ENCODE measurements at places on chromosomes 7 and 10.
A peak's percentile ranks its signal among the peaks of the same experiment; 100 is the strongest.

GRCh38 chr10:34475274-34475646 lies 339.8 kb downstream of the PARD3 start:
- DNase-seq, result no peak

- DNase-seq, result peak; percentile 90
Measured at GRCh38 chr7:47474937-47475879, 106.7 kb downstream of the TNS3 start.

GRCh38 chr7:40551685-40552576 lies 417.1 kb downstream of the SUGCT start:
- no peak for DNase-seq

GRCh38 chr7:107694386-107694785 lies 33.8 kb downstream of the SLC26A4 start:
- DNase-seq, result no peak

- DNase-seq, result no peak
Measured at GRCh38 chr7:80443325-80443724, 68.5 kb downstream of the GNAT3 start.

- DNase-seq, result peak; percentile 41
Measured at GRCh38 chr7:66013938-66014337, 31.9 kb upstream of the GUSB start.

DNA sequence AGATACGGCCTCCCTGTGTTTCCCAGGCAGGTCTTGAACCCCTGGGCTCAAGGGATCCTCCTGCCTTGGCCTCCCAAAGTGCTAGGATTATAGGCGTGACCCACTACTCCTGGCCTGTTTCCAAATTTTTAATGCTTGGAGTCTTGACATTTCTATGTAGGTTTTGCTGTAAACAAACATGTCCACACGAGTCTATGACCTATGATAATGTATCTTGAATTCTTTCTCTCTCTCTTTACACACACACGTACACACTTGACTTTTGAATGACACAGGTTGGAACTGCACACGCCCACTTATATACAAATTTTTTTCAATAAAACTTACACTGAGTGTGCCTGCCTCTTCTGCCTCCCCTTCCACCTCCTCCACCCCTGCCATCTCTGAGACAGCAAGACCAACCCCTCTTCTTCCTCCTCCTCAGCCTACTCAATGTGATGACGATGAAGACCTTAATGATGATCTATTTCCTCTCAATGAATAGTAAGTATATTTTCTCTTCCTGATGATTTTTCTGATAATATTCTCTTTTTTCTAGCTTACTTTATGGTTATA lies 44.1 kb upstream of the LAMB1 start:
- no peak for DNase-seq

GRCh38 chr10:15166325-15166724 lies 2.2 kb downstream of the NMT2 start:
- no peak for DNase-seq

- DNase-seq, result no peak
Measured at GRCh38 chr10:127579640-127580039, 30.5 kb downstream of the NPS start.

DNA sequence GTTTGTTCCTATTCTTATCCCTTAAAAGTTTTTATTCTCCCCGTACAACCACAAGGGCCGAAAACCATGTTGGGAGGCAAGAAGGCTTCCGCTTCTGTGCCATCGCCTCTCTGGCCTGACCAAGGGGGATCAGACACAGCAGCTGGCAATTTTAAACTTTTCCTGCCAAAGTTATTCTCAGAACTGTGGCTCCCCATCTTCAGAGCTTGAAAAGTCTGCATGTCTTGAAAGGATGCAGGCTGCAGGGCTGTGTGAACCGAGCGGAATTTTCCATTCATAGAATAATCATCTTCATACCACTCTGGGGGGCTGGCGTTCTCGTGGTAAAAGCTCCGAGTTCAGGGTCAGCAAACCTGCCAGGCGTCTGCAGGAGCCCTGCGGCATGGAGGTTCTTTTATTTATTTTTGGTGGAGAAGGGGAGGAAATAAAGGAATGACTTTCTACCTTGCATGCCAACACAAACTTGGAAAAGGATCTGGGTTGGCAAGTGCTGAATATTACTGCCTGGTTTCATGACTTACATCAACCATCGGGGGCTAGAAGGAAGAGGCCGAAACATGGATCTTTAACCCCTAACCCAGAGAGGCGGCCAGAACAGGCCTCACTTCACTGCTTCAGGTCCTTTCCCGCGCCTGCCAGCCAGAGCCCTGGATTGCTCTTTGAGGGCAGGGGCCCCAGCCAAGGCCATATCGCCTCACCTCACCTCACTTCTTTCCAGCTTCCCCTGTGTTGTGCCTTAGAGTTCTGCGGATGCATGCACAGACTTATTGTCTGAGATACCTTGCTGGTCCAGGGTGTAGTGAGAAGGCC lies 3.0 kb upstream of the NANOS1 start:
- DNase-seq, result no peak

DNA sequence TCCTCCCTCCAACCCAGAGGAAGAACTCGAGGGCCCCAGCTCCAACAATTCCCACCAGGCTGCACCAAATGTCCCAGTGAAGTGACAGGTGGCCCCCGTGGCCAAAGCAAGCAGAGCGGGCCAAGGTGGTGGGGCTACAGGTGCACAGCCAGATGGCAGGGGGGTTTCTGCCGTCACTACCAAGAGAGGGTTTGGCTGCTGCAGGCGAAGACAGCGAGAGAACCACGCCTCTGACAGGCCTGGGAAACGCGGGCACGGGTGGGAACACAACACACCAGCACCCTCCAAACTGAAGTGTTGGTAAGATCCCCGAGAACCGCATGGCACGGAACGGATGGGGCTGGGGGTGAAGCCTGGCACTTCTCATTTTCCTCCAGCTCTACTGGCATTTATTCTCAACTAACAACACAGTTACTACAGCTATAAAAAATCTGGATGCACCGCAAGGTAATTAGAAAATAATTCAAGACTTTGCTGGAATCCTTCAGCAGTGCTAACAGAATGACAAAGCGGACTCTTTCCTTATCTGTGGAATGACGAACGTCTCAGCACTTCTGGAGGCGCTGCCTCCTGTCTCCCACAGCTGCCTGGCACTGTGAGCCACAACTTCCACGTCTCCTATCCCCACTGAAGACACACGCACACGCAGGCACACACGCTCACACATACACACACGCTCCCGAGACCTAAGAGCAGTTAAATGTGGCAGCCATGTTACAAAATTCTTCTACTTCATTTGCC lies 167.9 kb downstream of the TCERG1L start:
- DNase-seq, result no peak

DNA sequence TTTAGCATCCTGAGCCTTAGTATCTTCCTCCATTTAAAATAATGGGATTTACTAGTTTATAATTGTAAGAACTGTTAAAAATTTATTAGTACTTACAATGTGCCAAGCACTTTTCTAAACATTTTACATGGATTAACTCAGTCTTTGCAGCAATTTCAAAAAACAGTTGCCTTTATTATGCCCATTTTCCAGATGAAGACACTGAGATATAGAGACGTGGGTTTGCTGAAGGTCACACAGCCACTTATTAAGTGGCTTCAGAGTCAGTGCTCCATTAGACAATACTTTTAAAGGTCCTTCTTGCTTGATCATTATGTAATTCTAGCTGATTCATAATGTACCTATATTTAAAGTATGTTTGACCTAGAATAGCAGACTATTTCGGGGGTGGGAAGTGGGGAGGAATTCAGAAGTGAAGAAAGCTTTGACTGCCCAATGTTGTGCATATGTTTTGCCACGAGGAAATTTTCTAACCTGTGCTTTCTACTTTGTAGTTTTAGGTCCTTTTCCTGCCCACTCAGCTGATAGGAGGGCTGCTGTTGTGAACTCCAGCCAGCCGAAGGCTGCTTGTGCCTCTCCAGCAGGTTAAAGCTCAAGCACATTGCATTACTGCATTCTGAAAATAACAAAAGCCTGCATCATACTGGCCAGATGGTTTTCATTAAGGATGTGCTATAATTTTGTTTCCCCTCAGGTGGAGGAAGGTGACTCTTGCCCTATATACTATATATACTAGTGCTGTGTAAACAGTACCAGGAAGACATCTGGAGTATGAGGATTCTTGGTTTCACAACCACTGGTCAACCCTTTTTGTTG lies 4.3 kb downstream of the PLEKHA8 start:
- DNase-seq, result no peak

DNA sequence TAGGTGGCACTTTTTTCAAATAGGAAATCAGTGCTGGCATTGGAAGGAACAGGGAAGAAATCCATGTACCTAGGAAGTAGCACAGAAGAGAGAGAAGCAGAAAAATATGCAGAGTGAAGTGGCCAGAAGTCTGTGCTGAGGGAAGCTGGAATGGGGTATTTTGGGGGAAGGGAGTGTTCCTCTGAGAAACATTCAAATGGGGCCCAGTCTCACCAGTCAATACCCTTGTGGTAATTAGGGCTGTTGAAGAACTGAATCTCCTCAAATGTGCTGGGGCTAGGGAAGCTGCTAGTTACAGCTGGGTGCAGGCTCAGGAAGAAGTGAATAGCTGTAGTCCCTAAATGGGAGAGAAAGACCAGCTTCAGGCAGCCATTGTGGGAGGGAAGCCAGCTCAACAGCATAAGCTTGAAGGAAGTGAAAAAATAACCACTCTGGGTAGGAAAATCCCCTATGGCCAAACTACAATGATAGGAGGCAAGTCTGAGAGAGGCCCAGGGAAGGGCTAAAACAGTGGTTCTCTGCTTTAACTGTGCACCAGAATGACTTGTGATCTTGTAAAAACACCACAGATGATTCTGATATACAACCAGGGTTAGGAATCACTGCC lies 7.6 kb downstream of the NDST2 start:
- no peak for DNase-seq

DNA sequence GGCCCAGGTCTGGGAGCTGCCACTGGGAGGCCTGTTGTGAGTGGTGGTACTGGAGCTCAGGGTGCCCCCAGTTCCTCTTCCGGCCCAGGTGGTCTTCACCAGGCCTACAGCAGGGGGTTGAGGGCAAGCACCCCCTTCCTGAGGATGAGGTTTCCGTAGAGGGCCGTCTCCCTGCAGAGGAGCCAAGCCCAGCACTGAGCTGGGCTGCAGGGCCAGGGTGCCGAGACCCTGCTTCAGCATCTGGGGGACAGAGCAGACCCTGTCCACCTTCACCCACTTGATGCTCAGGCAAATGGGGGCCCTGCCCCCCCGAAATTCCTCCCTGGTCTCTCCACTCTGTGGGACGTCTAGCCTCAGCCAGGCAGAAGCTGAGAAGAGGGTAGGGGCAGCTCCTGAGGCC lies 2.6 kb downstream of the FUOM start:
- no peak for DNase-seq

- no peak for DNase-seq
Measured at GRCh38 chr7:78178319-78178718, 379.7 kb downstream of the PHTF2 start.

DNA sequence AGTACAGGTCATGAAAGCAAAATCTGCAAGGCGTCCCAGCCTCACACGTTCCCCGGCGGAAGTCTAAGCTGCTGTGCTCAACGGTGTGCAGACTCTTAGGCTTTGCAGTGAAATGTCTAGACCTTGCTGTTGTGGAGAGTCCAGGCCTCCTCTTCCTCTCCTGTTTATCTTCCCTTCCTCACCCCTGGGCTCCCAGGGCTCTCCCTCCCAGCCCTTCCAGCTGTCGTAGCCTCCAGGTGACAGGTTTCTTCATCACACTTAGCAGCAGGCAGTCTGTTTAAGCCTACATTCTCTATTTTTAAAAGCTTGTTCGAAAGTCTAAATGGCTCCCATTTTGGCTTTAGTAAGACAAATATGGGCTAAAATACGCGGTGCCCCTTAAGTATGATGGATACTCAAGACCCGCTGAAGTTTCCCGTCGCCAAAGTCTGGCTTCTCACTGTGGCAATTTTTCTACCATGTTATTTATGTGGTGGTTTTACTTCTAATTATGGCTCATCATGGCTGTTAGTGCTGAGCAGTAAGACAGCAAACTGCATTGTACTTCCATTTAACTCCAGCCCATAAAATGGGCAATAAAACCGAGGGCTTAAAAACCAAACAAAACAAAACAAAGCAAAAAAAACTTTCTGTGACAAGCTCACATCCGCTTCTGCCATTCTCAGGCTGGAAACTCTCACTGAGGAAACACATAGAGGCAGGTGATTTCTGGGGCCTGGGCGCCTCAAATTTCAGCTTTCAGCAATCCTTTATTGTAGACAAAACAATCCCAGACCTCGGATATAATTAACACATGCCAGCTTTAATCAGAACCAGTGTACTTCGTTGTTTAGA lies 243.2 kb downstream of the SNX10 start:
- DNase-seq, result no peak

GRCh38 chr7:21413502-21413901 lies 14.4 kb upstream of the SP4 start:
- no peak for DNase-seq

DNA sequence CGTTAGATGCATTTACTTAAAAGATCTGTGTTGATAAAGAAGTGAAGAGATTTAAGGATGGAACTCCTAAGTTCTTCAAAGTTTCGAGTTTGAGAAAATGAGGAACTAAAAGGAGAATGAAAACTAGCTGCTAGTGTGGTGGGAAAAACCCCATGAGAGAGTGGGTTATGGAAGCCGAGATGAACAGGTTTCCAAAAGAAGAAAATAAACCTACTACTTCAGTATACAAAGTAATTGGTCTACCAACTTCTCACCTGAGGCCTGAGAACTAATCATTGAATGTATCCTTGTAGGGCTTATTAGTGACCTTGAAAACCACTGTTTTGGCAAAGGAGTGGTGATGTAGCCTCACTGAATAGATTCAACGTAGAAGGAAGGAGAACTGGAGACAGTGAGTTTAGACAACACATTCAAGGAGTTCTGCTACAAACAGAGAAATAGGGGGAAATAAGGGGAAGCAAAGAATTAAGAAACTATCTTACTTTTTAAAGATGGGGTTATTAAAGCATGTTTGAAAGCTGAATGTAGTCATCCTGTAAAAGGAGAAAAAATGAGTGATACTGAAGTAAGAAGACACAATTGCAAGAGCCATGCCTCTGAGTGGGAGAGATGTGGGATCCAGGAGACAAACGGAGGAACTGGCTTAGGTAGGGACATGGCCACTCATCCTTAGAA lies 50.8 kb downstream of the CH25H start:
- DNase-seq, result no peak

DNA sequence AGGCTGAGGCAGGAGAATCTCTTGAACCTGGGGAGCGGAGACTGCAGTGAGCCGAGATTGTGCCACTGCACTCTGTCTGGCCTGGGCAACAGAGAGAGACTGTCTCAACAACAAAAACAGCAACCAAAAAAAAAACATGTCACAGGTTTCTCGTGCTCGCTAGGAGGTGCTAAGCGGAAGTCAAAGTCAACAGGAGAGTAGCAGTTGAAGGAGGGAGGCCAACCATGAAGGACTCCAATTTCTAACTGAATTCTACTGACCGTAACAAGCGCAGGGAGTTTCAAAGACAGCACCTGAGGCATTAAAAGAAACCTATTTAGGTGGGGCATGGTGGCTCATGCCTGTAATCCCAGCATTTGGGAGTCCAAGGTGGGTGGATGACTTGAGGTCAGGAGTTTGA lies 19.4 kb downstream of the KIN start:
- no peak for DNase-seq

DNA sequence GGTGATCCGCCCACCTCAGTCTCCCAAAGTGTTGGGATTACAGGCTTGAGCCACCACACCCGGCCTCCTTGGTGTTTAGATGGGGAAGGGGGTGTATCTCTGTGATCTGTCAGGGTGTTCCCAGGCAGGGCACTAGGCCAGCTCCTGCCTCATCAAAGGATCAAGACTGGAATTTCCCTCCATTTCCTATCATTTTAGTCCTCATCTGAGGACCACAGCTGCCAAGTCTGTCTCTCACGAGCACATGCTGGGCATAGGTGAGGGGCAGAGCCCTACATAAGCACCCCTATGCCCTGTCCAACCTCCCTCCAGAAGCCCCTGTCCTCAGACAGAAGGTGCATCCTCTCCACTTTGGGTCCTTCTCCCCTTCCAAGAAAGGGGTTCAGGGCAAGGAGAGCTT lies 19.5 kb downstream of the TRIM56 start:
- no peak for DNase-seq

- no peak for DNase-seq
Measured at GRCh38 chr10:109835257-109835656, 88.1 kb downstream of the XPNPEP1 start.
